Pulmonary artery endothelial cell (primary cell): ENCODE measurements at places on chromosomes 4 and X. TPM values are rescaled to one million over a fixed set of nuclear protein-coding genes. Genes with fewer than 3 reads are reported as not detected.

CSN1S1 gene
- not detected in 2 replicates for total RNA-seq

IL13RA2 gene
- 0.26 and 0.32 TPM in 2 replicates for total RNA-seq

PFKFB1 gene
- total RNA-seq, result not detected in 2 replicates

DCAF8L1 gene
- total RNA-seq, result not detected in 2 replicates

CLIC2 gene
- 7.3 and 12.8 TPM in 2 replicates for total RNA-seq

CTAG1B gene
- total RNA-seq, result not detected in 2 replicates

FHIP1A gene
- total RNA-seq, result 0.42 and 0.59 TPM in 2 replicates

HTATSF1 gene
- total RNA-seq, result 31.7 and 40.8 TPM in 2 replicates

ANOS1 gene
- 0.39 and 1.2 TPM in 2 replicates for total RNA-seq

PPP2R2C gene
- total RNA-seq, result 0.04 TPM in 1 of 2 replicates, not detected in the other

RAB40A gene
- total RNA-seq, result not detected in 2 replicates

TCEAL3 gene
- 10.3 and 12.5 TPM in 2 replicates for total RNA-seq

UGT2B11 gene
- not detected in 2 replicates for total RNA-seq

RAB41 gene
- not detected in 2 replicates for total RNA-seq
